Activated naive CD4-positive, alpha-beta T cell treated with anti-CD3 and anti-CD28 coated beads for 36 hours (primary cell): ENCODE measurements at places on chromosomes 6 and 20.

DNA sequence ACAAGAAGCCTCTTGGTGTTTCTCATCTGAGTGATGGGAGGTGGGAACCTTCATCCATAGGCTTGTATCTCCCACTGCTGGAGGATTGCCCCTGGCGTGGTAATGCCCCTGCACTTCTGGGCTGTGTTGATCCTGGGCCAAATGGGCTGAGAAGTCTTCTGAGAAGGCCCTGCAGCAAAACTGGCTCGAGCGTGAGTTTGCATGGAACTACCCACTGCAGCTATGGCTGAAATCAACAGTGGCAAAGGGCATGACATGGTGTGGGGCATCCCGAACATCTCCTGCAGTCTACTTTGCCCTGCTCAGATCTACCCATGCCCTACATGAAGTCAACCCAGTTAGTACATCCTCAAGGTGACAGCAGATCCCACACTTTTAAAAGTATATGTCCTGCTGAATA is 130.6 kb downstream of the NRN1 start:
- H3K27me3 ChIP-seq: no peaks in the 10 kb centered on the region
- DNase-seq: no peak
- peaks cover 3% of the 10 kb centered on the region for H3K36me3 ChIP-seq
- no peak overlapping the region for H3K27ac ChIP-seq
- H3K4me3 ChIP-seq: no peak overlapping the region

DNA sequence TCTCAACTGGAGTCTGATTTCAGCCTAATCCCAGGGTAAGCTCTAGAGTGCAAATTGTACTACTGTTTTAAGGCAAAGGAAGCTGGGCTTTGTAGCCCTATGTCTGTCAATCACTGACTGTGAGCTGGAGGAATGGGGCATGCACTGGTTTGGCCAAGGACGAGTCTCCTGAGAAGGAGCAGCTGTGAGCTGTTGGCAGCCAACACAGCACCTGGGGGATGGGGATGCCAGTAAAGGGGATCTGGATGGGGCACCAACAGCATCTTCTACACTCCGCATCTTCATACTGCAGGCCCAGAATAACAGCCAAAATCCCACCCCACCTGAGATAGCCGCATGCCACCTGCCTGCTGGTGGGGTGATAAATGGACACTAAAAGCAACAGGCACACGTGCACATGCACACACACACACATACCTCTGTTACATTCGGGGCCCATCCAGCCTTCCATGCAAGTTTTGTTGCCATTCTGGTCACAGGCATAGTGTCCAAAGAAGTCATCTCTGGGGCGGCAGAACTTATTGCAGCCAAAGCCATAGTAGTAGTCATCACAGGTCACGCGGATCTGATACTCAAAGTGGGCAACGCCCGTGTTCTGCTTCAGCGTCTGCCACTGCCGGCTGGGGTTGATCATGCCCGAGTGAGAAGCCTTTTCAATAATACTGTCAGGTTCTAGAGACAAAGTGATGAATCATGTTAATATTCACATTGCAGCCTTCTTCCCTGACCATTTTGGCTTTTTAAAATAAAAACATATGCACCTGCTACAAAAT is 15.6 kb downstream of the JAG1 start:
- no peak for DNase-seq
- H3K4me1 ChIP-seq: no peaks in the 10 kb centered on the region
- H3K36me3 ChIP-seq: no peaks in the 10 kb centered on the region
- peaks cover 16% of the 10 kb centered on the region for H3K27me3 ChIP-seq
- no peak overlapping the region for H3K27ac ChIP-seq
- H3K4me3 ChIP-seq: no peak overlapping the region

GRCh38 chr6:38508894-38509293 is 130.8 kb downstream of the BTBD9 start:
- no peak overlapping the region for H3K27ac ChIP-seq
- peaks cover 2% of the 10 kb centered on the region for H3K4me1 ChIP-seq
- no peaks in the 10 kb centered on the region for H3K36me3 ChIP-seq
- no peak overlapping the region for H3K4me3 ChIP-seq

- H3K27me3 ChIP-seq: no peaks in the 10 kb centered on the region
- H3K27ac ChIP-seq: no peak overlapping the region
- no peaks in the 10 kb centered on the region for H3K36me3 ChIP-seq
- DNase-seq: no peak
- peaks cover 1% of the 10 kb centered on the region for H3K4me1 ChIP-seq
These were observed 63.0 kb upstream of the IL20RA start for GRCh38 chr6:137107767-137108105.

DNA sequence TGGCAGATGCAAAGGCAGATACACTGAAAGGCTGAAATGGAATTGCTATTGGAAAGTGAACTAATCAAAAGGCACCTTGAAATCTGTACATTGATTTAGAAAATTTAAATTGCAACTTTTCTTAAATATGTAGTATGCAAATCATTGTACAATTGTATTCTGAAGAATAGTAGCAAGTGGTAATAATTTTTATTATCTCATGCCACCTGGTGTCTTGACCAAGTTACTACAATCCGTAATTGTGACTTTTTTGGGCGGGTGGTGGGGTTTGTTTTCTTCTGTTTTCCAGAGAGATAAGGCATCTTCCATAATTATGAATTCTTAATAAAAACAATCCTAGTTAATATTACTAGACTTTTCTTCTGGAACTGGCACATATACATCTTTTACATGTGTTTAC is 12.5 kb upstream of the BCKDHB start:
- peak; percentile 14 for DNase-seq
- no peaks in the 10 kb centered on the region for H3K36me3 ChIP-seq
- no peak overlapping the region for H3K4me3 ChIP-seq
- no peaks in the 10 kb centered on the region for H3K27me3 ChIP-seq

DNA sequence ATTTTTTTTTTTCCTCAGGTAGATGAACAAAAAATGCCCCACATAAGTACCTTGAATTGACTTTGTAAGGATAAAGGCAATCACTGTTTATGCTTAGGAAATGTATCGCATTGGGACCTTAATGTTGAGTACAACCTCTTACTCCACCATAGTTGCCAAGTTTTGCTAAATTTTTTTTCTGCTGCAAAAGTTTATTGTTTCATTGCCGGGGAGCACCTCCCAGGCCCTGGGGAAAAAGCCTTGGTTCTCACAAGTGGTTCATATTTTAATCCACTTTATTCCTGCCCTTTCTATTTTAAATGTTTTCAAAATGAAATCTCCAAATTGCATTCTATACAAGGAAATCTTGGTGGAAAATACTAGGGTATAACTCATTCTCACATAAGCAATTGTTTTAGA is 52.3 kb upstream of the UTRN start:
- no peak for DNase-seq
- no peak overlapping the region for H3K4me3 ChIP-seq
- no peaks in the 10 kb centered on the region for H3K36me3 ChIP-seq
- no peaks in the 10 kb centered on the region for H3K4me1 ChIP-seq
- no peak overlapping the region for H3K27ac ChIP-seq
- H3K27me3 ChIP-seq: no peaks in the 10 kb centered on the region

- peaks cover 25% of the 10 kb centered on the region for H3K27me3 ChIP-seq
- DNase-seq: no peak
- no peak overlapping the region for H3K27ac ChIP-seq
- H3K4me1 ChIP-seq: peaks cover 23% of the 10 kb centered on the region
These were observed 4.1 kb upstream of the TOX2 start for GRCh38 chr20:43910564-43910963.

DNA sequence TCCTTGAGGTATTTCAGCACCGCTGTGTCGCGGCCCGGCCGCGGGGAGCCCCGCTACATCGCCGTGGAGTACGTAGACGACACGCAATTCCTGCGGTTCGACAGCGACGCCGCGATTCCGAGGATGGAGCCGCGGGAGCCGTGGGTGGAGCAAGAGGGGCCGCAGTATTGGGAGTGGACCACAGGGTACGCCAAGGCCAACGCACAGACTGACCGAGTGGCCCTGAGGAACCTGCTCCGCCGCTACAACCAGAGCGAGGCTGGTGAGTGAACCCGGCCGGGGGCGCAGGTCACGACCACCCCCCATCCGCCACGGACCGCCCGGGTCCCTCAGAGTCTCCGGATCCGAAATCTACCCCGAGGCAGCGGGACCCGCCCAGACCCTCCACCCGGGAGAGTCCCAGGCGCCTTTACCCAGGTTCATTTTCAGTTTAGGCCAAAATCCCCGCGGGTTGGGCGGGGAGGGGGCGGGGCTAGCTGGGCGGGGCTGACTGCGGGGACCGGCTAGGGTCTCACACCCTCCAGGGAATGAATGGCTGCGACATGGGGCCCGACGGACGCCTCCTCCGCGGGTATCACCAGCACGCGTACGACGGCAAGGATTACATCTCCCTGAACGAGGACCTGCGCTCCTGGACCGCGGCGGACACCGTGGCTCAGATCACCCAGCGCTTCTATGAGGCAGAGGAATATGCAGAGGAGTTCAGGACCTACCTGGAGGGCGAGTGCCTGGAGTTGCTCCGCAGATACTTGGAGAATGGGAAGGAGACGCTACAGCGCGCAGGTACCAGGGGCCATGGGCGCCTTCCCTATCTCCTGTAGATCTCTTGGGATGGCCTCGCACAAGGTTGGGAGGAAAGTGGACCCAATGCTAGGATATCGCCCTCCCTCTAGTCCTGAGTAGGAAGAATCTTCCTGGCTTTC is 693 bp downstream of the HLA-F start:
- H3K27me3 ChIP-seq: no peaks in the 10 kb centered on the region
- peak; percentile 87 for DNase-seq
- peak overlapping the region; percentile 90 for H3K4me3 ChIP-seq
- H3K27ac ChIP-seq: peak overlapping the region; percentile 97
- peaks cover 48% of the 10 kb centered on the region for H3K36me3 ChIP-seq
- H3K4me1 ChIP-seq: peaks cover 57% of the 10 kb centered on the region

- H3K4me1 ChIP-seq: peaks cover 1% of the 10 kb centered on the region
- peaks cover 4% of the 10 kb centered on the region for H3K27me3 ChIP-seq
- no peak overlapping the region for H3K27ac ChIP-seq
- H3K4me3 ChIP-seq: no peak overlapping the region
- no peaks in the 10 kb centered on the region for H3K36me3 ChIP-seq
These were observed 142.4 kb downstream of the LRFN2 start for GRCh38 chr6:40444811-40445210.

DNA sequence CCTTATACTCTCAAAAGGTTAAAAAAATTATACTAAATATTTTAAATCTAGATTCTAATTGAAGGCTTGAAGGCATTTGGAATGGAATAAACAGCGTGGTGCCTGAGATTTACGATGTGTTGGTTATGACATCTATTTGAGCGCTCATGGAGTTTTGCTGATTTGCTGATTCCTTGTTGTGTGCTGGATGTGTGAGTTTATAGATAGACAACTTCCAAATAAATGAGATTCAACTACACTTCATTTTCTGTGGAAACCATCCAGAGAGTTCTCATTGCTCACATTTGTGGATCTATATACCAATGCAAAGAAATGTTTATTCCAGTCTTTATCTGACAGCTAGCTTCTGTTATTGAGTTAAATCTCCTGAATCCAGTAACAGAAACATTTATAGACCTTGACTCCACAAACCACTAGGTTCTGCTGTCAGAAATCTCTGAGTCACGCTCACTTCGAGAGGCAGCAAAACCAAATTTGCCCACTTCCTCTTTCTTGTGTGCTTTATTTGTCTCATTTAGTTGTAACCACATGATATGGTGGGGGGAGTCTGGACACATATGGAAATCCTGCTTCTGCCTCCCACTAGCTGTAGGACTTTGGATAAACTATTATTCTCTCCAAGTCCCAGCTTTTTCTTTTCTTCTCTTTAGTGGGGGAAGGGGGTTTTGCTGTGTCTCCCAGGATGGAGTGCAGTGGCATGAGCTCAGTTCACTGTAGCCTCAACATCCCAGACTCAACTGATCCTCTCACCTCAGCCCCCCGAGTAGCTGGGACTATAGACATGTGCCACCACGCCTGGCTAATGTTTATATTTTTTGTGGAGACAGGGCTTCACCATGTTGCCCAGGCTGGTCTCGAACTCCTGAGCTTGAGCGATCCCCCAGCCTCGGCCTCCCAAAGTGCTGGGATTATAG is 54.5 kb downstream of the IPCEF1 start:
- H3K36me3 ChIP-seq: no peaks in the 10 kb centered on the region
- H3K27ac ChIP-seq: no peak overlapping the region
- peaks cover 3% of the 10 kb centered on the region for H3K27me3 ChIP-seq
- peaks cover 8% of the 10 kb centered on the region for H3K4me1 ChIP-seq
- DNase-seq: peak; percentile 56

- no peaks in the 10 kb centered on the region for H3K36me3 ChIP-seq
- H3K4me3 ChIP-seq: no peak overlapping the region
- no peak overlapping the region for H3K27ac ChIP-seq
- no peaks in the 10 kb centered on the region for H3K4me1 ChIP-seq
These were observed 44.4 kb downstream of the FAXC start for GRCh38 chr6:99305021-99305554.

DNA sequence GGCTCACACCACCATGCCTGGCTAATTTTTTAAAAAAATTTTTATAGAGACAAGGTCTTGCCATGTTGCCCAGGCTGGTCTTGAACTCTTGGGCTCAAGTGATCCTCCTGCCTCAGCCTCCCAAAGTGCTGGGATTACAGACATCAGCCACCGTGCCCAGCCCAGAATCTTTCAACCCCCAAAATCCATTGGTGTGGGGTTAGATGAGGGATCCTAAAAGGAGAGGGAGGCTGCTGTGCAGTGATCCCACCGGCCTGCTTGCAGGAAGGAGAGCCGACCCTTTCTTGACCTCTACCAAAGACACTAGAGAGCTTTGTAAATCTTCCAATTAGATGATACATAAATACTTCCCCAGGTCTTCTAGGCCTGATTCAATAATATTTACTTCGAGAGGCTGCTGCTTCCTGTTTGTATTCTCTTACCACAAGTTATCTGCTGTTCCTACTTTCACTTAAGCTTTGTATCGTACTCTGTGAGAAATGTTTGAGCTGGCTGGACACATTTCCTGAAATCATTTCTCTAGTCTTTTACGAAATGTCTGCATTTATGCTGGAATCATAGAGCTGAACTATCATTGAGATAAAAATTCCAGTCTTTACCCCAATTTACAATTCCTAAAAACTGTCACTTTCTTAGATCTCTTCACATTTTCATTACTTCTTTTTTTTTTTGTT is 49.3 kb upstream of the IER3 start:
- H3K27me3 ChIP-seq: no peaks in the 10 kb centered on the region
- H3K4me1 ChIP-seq: peaks cover 52% of the 10 kb centered on the region
- H3K4me3 ChIP-seq: peak overlapping the region; percentile 60

DNA sequence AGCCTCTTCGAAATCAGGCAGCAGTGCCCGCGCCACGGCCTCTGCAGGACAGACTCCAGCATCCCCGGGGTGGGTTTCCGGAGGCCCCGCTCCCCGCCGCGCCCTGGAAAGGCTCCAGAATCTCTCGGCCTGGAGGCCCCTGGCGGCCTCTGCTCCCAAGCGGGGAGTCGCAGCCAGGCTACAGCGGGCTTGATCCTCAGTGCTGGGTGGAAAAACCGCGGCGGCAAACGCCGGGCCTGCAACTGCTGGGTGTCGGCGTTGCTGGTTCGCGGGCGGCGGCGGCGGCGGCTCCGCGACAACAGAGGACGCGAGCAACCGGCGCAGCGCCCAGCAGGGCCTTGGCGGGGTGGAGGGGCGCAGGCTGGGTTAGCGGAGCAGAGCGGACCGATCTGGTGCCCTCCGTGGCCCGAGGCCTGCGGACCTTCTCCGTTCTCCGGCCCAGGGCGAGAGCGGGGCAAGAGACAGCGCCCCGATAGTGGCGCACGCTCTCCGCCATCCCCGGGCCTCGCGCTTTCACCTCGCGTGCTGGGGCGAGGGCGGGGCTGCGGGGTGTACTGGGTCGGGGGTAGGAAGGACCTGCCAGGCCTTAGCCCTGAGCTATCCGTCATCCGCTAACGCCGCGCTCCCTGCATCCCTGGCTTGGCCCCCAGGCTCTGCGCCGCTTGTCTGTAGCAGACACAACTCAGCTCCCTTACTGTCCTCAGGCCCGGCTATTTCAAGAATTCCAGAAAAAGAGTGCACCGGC is 3.4 kb upstream of the ZNF292 start:
- peak overlapping the region; percentile 95 for H3K27ac ChIP-seq
- H3K27me3 ChIP-seq: no peaks in the 10 kb centered on the region
- peaks cover 29% of the 10 kb centered on the region for H3K4me1 ChIP-seq
- DNase-seq: peak; percentile 69

- H3K4me3 ChIP-seq: no peak overlapping the region
- peaks cover 18% of the 10 kb centered on the region for H3K27me3 ChIP-seq
- H3K4me1 ChIP-seq: no peaks in the 10 kb centered on the region
- DNase-seq: no peak
These were observed 15.2 kb upstream of the STK35 start for GRCh38 chr20:2086177-2086979.
